ENCODE measurements at places on chromosomes 1 and 21. TPM values are rescaled to one million over a fixed set of nuclear protein-coding genes. Genes with fewer than 3 reads are reported as not detected.

DNA sequence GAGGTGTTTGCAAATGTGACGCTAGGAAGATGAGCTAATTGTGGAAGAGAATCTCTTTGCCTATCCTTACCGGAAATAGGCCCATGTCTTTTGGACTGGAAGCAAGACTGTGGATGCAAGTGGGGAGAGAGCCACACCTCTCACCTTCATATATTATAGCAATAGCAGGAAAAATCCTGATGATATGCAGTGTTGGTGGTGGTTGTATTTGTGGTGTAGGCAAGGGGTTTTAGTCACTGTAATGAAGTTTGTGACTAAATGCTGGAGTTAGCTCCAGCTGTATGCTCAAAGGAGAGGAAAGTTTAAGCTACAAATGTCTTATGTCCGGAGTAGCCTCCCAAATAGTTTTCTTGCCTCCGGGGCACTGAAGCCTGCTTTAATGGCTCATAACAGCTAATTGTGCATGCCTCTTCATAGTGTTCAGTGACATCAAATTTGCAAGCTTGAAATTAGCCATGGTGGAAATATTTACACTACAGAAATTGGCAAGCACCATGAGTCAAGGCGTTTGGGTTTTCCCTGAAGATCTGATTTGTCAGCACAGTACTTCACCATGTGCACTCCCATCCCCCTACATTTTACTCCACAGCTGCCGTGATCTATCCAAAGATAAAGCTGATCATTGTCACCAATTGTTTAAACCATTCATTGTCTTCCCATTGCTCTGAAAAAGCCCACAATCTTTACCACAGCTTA lies 102.6 kb upstream of the ZNF644 start:
- no peak for DNase-seq

- no peak for DNase-seq
These were observed 537.0 kb downstream of the NEGR1 start for GRCh38 chr1:71745326-71745725.

DNA sequence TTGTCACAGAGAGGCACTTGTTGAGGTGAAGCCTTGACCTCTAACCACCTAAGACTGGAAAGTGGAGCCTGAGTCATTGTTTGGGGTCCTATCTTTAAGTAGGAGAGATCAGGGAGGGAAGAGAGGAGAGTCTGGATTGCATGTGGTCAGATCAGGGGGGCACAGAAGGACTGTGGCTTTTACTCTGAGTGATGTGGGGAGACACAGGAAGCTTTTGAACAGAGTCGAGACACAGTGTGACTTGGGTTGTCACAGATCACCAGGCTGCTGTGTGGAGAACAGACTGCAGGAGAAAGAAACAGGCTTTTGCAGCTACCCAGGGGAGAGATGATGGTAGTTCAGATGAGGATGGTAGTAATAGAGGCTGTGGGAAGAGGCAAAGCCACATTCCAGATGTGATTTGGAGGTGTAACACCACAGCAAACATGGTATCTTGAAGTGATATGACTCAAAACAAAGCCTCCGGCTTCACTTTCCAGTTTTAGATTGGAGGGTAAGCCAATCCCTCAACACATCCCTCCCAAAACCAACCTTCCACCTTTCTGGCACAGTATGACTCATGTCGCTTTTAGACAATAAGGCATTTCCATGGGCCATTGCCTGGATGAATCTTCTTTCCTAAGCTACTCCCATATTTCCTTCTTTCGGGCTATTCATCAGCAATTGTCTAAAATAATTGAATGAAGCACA lies 125.8 kb upstream of the SLC44A3 start:
- DNase-seq, result no peak

DNA sequence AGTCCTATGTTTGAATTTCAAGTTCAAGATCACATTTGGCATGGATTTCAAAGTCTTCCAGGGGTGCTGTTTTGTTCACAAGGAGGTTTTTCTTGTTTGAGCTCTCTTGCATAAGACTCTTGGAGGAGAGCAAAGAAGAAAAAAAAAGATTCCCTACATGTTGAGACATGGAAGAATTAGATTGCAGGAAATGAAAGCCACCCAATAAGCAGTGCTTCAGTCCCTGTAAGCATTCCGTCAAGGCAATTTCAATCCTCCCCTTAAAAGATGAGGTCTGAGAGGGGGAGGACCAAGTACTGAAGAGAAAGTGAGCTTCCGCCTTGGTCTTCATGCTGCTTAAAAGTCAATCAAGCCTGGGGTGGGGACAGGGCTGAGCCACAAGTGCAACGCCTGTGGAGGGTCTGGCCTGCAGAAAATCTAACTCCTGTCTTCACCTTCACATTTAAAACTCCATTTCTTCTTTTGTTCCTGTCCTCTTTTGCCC lies 50.2 kb downstream of the LPAR3 start:
- DNase-seq, result no peak

DNA sequence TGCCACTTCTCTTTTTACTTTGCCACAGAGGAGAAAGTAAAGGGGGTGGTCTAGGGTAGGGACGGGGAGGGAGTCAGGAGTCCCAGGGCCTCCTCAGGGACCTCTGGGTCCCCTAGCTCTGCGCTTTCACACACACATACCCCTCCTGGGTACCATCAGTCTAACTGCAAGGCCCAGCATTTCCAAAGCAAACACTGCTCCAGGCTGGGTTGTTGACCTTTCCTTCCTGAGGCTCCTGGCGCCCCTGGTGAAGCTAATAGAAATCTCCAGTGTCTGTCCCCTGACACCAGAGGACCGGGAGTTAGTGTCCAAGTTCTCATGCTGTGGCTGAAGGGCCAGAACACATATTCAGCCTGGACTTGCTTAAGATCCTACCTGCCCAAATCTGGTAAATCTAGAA lies 3.9 kb downstream of the TMEM63A start:
- no peak for DNase-seq

GRCh38 chr1:114011796-114012195 lies 32.5 kb downstream of the OLFML3 start:
- DNase-seq, result no peak

GRCh38 chr1:47686731-47687630 lies 249.1 kb downstream of the FOXD2 start:
- no peak for DNase-seq

DNA sequence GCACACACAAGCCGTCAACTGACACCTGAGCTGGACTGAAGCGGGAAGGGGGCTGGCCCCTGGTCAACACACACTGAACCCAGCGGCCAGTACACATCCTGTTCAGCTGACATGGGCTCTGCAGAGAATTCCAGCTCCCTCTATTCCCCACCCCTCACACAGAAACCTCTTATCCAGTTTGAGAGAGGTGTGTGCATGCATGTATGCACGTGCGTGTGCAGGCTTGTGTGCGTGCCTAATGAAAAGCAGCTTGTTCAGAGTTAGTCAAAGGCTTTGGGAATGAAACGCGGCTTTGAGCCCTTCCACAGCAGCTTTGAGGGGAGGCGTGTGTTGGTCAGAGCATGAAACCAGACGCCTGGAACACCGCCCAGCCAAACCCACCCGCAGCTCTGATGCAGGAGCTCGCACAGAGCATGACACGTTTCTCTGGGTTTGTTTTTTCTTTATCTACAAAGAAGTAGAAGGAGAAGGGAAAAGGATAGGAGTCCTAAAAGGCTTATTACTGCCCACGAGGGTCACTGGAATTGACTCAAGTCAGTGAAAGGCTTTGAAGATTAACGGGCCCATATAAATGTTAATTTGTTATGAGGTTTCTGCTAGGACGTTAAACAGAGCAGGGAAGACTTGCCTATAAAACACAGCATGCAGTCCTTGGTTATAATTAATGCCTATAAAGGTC lies 184.2 kb downstream of the ETS2 start:
- DNase-seq, result peak; percentile 66

GRCh38 chr21:44836666-44837471 lies 19.0 kb upstream of the SUMO3 start:
- no peak for DNase-seq

DNA sequence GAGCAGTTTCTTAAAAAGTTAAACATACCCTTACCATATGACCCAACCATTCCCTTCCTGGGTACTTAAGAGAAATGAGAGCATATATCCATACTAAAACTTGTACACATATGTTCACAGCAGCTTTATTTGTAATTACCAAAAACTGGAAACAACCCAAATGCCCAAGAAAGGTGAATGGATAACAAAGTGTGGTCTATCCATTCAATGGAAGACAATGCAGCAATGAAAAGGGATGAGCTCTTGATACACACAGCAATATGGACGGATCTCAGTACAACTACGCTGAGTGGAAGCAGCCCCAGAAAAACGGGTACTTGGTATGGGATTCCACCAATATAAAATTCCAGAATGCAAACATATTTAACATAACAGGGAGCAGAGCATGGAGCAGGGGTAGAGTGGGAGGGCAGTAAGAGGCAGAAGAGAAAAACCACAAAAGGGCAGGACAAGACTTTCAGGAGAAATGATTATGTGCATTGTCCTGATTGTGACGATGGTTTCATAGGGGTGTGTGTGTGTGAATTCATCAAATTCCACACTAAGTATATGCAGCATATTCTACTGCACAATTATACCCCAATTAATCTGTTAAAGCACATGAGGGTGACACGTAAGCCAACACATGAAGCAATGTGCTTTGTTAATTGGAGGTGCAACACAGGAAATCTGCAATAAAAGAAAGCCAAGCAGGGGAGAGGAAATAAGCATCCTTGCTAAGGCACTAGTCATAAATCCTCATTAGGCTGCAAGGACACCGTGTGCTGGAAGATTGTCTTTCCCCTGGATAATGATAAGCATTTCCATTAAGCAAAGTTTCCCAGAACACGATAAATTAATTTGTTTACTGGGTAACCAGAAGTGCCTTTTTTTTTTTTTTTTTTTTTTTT lies 113.1 kb upstream of the KRTAP19-8 start:
- DNase-seq, result no peak

DNA sequence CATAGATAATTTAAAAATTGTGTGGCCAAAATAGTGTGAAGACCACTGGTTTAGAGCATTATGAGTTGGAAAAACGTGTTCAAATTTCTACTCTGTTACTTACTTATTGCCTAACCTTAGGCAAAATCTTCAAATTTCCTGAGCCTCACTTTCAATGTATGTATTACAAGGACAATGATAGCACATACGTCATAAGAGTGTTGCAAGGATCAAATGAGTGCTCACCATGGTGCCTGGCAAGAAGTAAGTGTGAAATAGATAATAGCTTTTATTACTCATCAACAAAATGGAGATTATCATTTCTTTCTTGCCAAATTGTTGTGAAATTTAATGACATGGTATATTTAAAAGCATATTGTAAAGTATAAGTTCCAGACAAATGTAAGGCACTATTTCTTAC lies 57.2 kb downstream of the FH start:
- DNase-seq, result no peak

DNA sequence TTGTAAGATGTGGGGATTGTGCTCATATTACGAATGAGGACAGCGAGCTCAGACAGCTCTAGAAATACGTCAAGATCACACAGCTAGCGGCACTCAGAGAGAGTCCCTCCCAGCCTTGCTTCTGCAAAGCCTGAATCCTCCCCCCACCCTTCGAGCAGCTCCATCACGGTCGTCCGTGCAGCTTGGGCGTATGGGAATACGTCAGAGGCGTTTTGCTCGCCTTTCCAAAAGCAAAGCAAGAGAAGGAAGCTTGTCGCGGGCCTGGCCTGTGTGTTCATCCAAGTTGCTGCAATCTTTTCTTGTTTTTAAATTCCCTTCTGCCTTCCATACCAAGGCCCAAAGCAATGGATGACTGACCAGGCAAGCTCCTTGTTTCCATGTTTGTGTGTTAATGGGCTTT lies 125.5 kb upstream of the IRF2BP2 start:
- no peak for DNase-seq

- DNase-seq, result no peak
These were observed 6.8 kb downstream of the HIPK1 start for GRCh38 chr1:113935970-113936369.

DNA sequence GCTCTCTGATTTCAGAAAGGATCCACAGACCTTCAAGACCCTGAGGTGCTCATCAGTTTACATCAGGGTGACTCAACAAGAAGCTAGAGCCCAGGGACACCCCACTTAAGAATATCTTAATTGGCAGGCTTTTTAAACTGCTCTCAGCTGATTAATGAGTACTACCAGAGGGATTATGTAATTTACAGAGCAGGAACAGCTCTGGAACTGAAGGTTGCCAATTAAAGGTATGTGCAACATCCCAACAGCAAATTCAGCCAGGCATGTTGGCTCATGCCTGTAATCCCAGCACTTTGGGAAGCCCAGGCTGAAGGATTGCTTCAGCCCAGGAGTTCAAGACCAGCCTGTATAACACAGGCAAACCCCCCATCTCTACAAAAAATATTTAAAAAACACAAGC lies 295.7 kb downstream of the SETD4 start:
- DNase-seq, result no peak

GRCh38 chr1:17915511-17916197 lies 160.5 kb downstream of the ACTL8 start:
- DNase-seq, result no peak

DNA sequence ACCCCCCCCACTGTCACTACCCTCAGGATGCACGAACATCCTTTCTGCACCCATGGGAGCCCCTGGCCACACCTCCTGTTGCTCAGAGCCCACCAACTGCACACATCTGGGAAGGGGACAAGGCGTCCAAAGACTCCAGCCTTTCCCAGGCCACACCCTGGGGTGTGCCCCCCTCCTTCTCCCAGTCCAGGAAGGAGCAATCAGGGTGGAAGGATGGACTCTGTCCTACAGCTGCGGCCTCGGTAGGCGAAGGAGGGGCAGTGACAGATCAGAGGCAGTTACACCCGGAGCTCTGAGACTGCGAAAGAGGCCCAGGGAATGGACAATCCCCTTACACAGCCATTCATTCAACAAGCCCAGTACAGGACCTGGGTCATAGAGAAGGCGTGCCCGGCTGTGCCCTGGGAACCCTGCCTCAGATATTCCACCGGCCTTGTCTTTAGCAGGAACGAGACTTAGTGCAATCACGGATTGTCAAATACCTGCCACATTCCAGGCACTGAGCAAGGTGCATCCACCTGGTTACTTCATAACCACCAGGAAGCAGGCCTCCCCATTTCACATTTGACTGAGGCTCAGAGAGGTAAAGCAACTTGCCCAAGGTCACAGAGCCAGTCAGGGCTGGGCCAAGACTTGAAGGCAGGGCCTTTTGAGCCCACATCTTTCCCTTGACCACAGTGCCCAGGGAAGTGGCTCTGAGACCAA lies 9.4 kb downstream of the HSPG2 start:
- no peak for DNase-seq

DNA sequence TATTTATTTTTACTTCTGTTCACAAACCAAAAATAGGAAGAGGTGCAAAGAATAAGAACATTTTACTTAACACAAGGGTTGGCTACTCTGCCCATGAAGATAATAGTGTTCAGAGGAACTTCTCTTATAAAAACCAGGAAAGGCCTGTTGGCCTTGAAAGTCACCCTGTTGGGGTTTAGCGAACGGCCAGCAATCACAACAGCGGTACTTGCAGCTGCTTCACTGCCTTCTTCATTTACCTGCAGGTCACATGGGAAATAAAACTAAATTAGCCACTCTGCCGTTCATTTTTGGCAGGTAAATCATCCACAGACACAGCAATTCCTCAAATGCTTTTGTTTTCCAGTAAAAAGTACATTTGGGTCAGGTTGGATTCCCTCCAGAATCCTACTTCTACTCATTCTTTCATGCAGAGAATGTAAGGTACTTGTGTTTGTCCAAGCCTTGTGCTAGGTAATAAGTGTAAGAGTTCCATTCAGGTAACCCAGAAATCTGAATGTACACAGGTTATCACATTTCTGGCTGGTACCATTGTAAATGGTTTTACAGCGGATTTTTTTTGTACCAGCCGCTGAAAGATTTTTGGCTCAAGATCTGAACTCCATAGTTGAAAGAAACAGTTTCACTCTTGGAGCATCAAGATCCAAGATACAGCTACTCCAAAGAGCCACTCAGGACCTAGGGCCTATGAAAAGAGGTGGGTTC lies 13.1 kb downstream of the SERPINC1 start:
- DNase-seq, result no peak

ICOSLG gene
- 9.6 TPM for polyA plus RNA-seq

LEPROT gene
- polyA plus RNA-seq, result 180 TPM

TAS1R1 gene
- polyA plus RNA-seq, result 0.06 TPM

B3GALT5 gene
- polyA plus RNA-seq, result 0.34 TPM

LDLRAP1 gene
- 11.8 TPM for polyA plus RNA-seq

APOBEC4 gene
- polyA plus RNA-seq, result not detected

Data from left renal pelvis (tissue), 4 donors.